Kidney epithelial cell (primary cell): ENCODE measurements at places on chromosomes 1 and 21. TPM values are rescaled to one million over a fixed set of nuclear protein-coding genes. Genes with fewer than 3 reads are reported as not detected.

The PDC gene
- total RNA-seq, result not detected in 2 replicates

The GPR161 gene
- 16.4 and 24.6 TPM in 2 replicates for total RNA-seq

DNA sequence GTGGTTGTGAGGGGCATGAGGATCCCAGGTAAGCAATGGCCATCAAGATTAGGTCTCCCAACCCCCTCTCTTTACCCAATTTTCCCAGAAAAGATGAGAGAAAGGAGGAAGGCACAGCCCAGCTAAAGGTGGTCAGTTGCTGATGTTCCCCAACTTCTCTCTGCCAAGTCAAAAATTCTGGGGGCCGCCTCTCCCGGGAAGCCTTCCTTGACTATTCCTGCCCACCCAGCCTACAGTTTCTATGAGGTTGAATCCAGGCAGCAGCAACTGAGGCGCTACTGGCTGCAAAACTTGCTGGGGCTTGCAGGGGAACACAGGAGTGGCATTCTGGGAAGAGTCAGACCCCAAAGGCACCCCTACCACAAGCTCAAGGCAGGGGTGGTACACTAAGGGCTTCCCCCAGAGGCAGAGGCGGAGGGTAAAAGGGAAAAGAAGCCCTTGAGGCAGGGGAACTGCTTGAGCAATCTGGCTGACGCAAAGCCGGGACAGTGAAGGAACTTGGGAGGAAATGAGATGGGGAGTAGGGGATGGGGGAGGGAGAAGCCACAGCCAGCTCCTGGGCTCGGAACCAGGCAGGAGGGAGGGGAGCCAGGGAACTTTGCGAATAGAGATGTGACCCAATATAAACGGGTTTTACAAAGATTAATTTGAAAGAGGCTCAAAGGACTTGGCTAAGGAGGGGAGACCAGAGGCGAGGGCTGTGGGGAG is 31.2 kb downstream of the SDC3 start:
- DNase-seq, result no peak

GRCh38 chr1:201750120-201750519 is 78.8 kb upstream of the IPO9 start:
- no peak for DNase-seq

The KAZN gene
- total RNA-seq, result 2.8 and 6.4 TPM in 2 replicates

GRCh38 chr1:50415235-50416149 is 7.8 kb downstream of the DMRTA2 start:
- no peak for DNase-seq

- no peak for DNase-seq
Measured at GRCh38 chr1:172795741-172796140, 136.8 kb downstream of the FASLG start.

The SPATA1 gene
- total RNA-seq, result not detected in 2 replicates

GRCh38 chr1:110102081-110102480 is 10.2 kb upstream of the UBL4B start:
- DNase-seq, result no peak

- no peak for DNase-seq
Measured at GRCh38 chr21:21200939-21201615, 202.9 kb downstream of the NCAM2 start.

- no peak for DNase-seq
Measured at GRCh38 chr1:109091078-109091838, 694 bp downstream of the TMEM167B start.

DNA sequence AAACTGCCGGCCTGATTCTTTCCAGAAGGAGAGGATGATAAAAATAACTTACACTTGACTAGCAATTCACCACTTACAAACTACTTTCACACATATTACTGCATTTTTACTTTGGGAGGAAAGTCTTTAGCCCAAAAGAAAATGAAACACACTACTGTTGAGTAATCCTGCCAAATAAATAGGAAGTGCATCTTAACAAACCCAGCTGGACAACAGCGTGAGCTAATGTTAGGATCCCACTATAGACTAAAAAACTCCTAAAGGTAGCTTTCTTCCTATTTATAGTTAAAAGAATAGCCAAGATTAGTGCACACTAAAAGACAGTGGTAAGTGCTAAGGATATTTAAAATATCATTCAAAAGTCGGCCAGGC is 83.8 kb downstream of the HSF2BP start:
- no peak for DNase-seq

The SYCP1 gene
- total RNA-seq, result 0.07 and 0.17 TPM in 2 replicates

The SELENOF gene
- 186 and 190 TPM in 2 replicates for total RNA-seq

GRCh38 chr1:21319447-21320407 is 29.5 kb upstream of the ECE1 start:
- no peak for DNase-seq

DNA sequence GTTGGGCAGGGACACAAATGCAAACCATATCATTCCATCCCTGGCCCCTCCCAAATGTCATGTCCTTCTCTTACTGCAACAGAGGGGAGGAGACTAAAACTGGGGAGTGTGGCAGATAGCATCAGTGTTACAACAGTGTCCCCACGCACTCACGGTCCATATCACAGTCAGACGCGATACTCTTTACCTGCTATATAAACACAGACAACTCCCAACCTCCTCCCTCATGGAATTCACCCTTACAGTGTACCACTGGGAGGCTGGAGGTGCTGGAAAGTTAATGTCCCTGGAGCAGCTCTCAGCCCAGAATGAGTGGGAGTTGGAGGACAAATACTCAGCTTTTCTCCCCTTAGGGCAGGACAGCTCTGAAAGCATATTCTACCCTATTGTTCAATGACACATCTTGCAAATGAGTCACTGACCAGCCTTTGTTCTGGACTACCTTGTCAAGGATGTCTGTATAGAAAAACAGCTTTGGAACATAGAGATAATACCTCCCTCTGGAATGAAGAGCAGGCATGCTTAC is 445.9 kb downstream of the SETD4 start:
- peak; percentile 55 for DNase-seq

The AMY1C gene
- total RNA-seq, result not detected in 2 replicates

DNA sequence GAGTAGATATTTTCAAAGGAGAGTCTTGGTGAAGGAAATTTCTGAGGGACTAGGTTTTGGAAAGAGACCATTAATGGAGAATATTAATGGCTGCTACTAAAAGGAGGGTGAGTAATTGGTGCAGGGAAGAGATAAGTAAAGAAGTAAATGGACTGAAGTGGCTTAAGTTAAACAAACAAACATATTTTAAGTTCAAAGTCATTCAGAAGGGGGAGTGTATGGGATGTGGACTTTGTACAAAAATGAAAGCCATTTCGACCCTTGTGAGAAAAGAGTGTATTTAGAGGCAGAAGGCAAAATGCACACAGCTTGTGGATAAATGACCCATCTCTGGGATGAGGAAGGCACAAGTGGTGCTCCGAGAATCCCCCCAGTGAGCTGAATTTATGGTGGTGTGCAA is 171.7 kb downstream of the BACH1 start:
- DNase-seq, result no peak

DNA sequence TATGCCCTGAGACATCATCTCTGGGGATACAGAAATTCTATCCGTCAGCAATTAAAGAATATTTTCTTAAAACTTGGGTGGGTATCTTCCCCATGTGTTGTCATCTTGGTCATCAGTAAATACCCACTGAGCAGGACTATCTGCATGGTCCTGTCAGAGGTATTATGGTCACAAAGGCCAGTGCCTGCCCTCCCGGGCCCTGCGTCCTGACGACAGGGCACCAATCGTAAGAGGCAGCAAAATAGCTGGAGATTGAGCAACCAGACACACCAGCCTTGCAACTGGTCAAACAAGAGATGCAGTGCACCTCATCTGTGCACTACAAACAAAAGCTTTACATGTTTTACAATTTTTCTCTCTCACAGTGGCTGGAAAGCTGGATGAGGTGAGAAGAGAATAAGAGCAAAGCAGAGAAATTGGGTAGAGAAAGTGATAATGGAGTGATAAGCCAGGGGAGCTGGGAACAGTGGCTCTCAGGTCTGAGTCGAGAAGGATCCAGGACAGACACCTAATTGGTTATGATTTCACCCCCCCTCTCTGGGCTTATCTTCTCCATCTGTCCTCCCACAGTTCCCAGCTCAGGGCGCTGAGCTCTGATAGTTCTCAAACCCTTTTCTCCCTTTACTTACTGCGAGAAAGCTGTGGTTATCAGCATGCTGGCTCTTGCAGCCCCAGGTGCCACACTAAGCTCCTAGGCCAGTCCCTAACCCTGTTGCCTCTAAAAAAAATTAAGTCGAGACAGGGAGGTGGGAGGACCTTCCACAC is 8.8 kb upstream of the SRP9 start:
- no peak for DNase-seq

DNA sequence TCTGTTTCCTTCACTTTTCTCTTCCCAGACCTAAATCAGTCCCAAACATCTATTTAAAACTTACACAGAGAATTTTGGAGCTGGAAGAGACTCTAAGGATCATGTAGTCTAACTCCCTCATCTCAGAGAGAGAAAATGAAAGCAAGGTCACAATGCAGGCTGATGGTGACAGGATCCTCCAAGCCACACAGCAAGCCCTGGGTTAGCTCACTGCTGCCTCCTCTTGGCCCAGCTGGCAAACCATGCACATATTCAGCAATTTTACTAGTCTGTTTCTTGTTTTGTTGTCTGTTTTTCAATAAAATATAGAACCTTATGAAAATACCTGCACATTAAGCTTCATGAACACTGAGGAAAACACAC is 27.7 kb upstream of the LY9 start:
- no peak for DNase-seq

- no peak for DNase-seq
Measured at GRCh38 chr1:169108863-169109560, 2.5 kb downstream of the ATP1B1 start.

DNA sequence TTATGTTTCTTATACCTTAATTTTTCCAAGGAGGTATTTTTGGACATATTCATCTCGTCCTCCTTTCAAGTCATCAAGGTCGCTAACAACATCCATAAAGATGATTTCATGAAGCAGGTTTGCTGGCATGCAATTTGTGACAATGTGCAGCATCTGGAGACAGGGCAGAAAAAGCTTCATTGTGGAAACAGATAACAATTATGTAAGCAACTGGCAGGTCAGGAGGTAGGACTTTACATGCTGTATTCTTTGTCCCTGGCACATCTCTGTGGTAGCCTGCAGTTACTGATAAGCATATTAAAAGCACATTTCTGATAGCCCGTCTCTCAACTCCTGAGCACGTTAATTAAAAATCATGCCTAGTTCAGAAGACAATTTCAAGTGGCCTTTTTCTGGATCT is 156.8 kb downstream of the LEPR start:
- no peak for DNase-seq

DNA sequence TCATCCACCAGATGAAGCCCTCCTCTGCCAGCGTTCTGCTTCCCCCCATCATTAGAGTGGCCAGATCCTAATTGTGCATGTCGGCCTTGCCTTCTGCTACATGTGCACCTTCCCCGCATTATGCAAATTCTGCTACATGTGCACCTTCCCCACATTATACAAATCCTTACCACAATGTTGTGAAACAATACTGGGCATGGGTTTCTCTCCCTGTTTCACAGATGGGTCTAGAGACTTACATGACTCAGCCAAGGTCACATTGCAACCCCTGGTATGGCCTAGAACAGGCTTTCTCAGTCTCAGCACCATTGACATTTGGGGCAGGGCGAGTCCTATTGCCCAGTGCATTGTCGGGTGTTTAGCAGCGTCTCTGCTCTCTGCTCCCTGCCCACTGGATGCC is 1.0 kb upstream of the CELA2A start:
- DNase-seq, result no peak

The LYPD8 gene
- not detected in 2 replicates for total RNA-seq

GRCh38 chr1:18710002-18710401 is 79.4 kb downstream of the PAX7 start:
- DNase-seq, result no peak

The RNF186 gene
- total RNA-seq, result not detected in 2 replicates

The SLC45A3 gene
- 8.5 and 9.3 TPM in 2 replicates for total RNA-seq

GRCh38 chr1:143735764-143736461 is 235.9 kb downstream of the FAM72C start:
- no peak for DNase-seq

The CD101 gene
- 0.08 and 0.75 TPM in 2 replicates for total RNA-seq

The CELSR2 gene
- 18.1 and 19.4 TPM in 2 replicates for total RNA-seq
